ENCODE measurements at places on chromosomes 3 and 15. TPM values are rescaled to one million over a fixed set of nuclear protein-coding genes. Genes with fewer than 3 reads are reported as not detected.
A peak's percentile ranks its signal among the peaks of the same experiment; 100 is the strongest.

GRCh38 chr15:61106044-61106834, 122.9 kb downstream of the RORA start:
- no peaks in the 10 kb centered on the region for H3K4me1 ChIP-seq
- no peaks in the 10 kb centered on the region for H3K27me3 ChIP-seq
- no peak overlapping the region for H3K27ac ChIP-seq
- no peak for DNase-seq

GRCh38 chr3:87498358-87499080, 222.1 kb upstream of the POU1F1 start:
- no peak for DNase-seq
- H3K27me3 ChIP-seq, result no peaks in the 10 kb centered on the region
- H3K27ac ChIP-seq, result no peak overlapping the region
- H3K4me1 ChIP-seq, result no peaks in the 10 kb centered on the region

GRCh38 chr3:167330993-167331785, 48.9 kb downstream of the ZBBX start:
- H3K4me1 ChIP-seq, result no peaks in the 10 kb centered on the region
- no peak for DNase-seq
- H3K36me3 ChIP-seq, result no peaks in the 10 kb centered on the region
- no peak overlapping the region for H3K4me3 ChIP-seq

GRCh38 chr3:106059953-106060517, 191.2 kb upstream of the CBLB start:
- H3K27ac ChIP-seq, result no peak overlapping the region
- no peaks in the 10 kb centered on the region for H3K27me3 ChIP-seq
- DNase-seq, result no peak
- H3K4me3 ChIP-seq, result no peak overlapping the region
- H3K4me1 ChIP-seq, result no peaks in the 10 kb centered on the region

DNA sequence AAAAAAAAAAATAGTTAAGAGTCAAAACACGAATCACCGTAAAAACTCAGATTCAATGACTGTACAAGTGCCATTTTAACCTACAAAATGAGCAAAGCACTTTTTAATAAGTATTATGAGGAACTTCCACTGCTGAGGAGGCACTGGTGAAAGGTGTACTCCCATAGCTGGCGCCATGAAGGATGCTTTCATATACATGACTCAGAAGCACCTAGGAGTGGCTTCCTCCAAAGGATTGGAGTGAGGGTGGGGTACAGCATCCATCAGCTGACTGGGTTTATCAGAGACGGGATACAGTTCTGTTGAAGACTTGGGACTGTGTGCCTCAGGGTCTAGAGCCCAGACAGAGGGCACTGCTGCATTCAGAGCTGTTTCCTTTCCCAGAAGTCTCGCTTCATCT, 60.9 kb upstream of the MEX3B start:
- no peaks in the 10 kb centered on the region for H3K4me1 ChIP-seq
- no peak overlapping the region for H3K27ac ChIP-seq
- no peaks in the 10 kb centered on the region for H3K27me3 ChIP-seq

- no peaks in the 10 kb centered on the region for H3K27me3 ChIP-seq
- no peak overlapping the region for H3K4me3 ChIP-seq
- H3K4me1 ChIP-seq, result no peaks in the 10 kb centered on the region
- peak overlapping the region; percentile 59 for H3K27ac ChIP-seq
- no peak for DNase-seq
Measured at GRCh38 chr3:12194209-12194608, 35.5 kb upstream of the TIMP4 start.

The GP9 gene
- 0.35 TPM for total RNA-seq

The SPINK8 gene
- total RNA-seq, result not detected

The C3orf49 gene
- not detected for total RNA-seq

Data from uterus (tissue), 4 donors.